ENCODE measurements at places on chromosomes 7 and 10.

DNA sequence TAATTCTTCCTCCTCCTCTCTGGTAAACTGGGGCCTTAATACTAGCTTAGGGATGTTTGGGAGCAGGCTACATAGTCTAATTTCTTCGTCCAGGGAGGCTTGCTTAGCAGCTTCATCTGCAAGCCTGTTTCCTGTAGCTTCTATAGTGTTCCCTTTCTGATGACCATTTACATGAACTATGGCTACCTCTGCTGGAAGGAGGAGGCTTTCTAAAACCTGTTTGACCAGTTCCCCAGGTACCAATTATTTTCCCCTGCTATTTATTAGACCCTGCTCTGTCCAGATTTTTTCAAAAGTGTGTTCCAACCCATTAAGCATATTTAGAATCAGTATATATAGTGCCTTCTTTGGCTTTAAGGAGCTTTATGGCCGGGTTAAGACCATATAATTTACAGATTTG lies 38.8 kb upstream of the DNAH11 start:
- no peak for DNase-seq

DNA sequence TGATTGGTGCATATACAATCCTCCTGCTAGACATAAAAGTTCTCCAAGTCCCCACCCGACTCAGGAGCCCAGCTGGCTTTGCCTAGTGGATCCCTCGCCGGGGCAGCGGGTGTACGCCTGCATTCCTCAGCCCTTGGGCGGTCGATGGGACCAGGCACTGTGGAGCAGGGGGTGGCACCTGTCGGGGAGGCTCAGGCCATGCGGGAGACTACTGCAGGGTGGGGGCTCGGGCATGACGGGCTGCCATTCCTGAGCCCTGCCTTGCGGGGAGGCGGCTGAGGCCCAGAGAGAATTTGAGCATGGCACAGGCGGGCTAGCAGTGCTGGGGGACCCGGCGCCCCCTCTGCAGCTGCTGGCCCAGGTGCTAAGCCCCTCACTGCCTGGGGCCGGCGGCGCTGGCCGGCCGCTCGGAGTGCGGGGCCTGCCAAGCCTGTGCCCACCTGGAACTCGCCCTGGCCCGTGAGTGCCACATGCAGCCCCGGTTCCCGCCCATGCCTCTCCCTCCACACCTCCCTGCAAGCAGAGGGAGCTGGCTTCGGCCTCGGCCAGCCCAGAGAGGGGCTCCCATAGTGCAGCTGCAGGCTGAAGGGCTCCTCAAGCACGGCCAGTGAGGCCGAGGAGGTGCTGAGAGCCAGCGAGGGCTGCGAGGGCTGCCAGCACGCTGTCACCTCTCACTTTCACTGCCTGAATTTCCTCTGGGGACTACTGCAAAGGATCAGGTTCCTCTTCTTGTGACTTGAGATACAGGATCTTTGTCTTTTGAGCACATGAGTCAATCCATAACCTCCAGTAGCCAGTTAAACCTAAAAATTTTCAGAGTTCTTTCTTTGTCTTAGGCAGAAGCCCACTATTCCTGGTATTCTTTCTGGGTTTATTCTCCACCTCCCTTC lies 25.1 kb upstream of the ELOVL3 start:
- no peak for DNase-seq

DNA sequence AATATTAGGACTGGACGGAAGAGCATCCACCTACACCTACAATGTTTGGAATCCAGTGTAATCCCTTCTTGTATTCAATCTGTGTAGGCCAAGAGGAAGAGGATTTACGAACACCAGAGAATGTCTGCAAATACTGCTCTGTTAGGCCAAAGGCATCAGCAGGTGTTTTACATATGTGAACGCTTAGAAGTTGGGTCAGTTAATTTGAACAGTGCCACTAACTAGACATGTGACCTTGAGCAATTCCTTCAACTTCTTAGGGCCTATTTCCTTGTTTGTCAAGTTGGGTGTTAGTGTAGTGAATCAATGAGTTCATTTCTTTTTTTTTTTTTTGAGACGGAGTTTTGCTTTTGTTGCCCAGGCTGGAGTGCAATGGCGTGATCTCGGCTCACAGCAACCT lies 35.4 kb downstream of the MYPN start:
- DNase-seq = no peak

DNA sequence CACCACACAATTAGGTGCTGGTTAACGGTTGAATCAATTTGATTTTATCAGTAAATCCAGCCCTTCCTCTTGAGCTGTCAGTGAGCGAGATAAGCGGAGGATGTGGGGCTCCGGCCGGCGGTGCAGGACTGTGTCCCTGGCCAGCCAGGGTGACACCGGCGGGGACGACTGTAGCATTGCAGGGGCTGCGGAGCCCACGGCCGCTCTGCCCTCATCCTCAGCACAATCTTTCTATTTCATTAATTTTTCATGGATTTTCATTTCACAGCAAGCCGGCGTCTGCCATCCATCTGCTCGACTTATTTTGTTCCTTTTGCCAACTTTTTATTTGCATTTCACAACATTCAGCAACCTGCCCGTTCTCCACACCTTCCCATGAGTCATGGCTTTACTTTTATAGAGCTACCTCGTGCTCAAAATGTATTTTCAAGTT lies 4.7 kb downstream of the ADARB2 start:
- no peak for DNase-seq

- no peak for DNase-seq
These were observed 6.4 kb downstream of the CDCA7L start for GRCh38 chr7:21939136-21939857.

DNA sequence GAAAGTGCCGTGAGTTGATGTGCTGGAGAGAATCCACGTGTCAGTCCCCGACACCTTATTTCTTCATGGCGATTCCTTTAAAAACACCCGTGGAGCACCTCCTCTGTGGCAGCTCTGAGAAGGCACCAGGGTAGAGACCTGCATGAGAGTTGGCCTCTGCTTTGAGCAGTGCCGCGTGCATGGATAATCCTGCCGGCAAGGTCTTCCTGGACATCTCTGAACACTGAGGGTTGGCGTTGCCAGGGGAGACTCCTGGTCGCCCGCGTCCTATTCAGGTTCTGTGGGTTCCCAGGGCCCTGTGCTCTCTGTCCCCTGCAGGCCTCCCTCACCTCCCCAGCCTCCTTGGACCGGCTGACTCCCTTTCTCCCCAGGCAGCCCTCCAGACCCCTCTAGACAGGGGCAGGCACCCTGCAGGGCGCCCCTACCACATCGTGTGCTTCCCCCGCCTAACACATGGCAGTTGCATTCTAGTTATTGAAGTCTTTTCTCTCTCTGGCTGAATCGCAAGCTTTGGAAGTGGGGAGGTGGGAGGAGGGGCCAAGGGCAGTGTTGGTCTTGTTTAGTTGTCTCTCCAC lies 95.6 kb downstream of the MKI67 start:
- DNase-seq = no peak

- no peak for DNase-seq
These were observed 67.6 kb upstream of the CAV2 start for GRCh38 chr7:116431787-116432526.

- DNase-seq = no peak
These were observed 66.8 kb downstream of the NRP1 start for GRCh38 chr10:33267708-33268107.

GRCh38 chr7:141234335-141235105 lies 160.7 kb downstream of the TMEM178B start:
- no peak for DNase-seq

GRCh38 chr7:81902536-81902935 lies 132.7 kb upstream of the HGF start:
- no peak for DNase-seq

DNA sequence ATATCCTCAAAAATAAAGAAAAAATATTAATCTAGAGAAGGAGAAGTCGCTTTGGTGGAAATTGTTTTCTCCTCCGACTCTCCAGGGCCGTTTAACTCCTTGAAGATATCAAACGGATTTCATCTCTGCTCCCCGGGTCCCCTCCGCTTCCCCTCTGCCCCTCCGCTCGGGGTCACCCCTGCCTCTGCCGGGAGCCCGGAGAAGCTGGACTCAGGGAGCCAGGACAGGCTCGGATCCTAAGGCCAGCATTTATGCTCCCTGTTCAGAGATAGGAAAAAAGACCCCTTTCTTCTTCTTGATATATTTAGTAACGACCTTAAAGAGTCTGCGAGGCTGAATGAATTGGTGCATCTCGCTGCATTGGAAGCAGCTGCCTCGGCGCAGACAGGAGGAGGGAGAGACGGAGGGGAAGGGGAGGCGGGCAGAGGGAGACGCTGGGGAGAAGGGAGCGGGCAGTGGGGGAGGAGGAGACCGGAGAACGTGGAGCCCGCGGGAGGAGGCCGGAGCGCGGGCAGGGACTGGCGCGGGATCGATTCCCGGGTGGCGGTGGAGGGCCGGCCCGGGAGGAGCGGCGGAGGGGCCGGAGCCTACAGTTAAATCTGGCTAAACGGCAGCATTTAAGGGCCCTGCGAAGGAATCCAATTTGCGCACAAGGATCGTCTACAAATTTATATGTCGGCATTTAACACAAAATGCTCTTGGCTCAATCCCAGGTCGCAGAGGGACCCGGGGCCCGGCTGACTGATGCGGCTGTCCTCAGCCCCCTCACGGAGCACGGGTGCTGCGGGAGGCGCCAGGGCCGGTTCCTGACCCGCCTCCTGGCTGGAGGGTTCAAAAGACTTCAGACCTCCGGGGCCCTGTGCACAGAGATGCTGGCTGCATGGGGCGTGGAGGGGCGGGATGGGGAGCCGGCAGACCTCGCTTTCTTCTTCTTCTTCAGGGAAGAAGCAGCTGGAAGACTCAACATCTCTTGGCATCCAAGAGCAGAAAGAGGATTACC lies 55.6 kb downstream of the CRTAC1 start:
- DNase-seq = no peak

GRCh38 chr10:132065491-132066105 lies at the start of gene JAKMIP3:
Gene JAKMIP3, plus strand, starts transcription at chr10:132065946. Its CDS starts 38,863 bp downstream, at chr10:132104809.
- DNase-seq = peak; percentile 59

DNA sequence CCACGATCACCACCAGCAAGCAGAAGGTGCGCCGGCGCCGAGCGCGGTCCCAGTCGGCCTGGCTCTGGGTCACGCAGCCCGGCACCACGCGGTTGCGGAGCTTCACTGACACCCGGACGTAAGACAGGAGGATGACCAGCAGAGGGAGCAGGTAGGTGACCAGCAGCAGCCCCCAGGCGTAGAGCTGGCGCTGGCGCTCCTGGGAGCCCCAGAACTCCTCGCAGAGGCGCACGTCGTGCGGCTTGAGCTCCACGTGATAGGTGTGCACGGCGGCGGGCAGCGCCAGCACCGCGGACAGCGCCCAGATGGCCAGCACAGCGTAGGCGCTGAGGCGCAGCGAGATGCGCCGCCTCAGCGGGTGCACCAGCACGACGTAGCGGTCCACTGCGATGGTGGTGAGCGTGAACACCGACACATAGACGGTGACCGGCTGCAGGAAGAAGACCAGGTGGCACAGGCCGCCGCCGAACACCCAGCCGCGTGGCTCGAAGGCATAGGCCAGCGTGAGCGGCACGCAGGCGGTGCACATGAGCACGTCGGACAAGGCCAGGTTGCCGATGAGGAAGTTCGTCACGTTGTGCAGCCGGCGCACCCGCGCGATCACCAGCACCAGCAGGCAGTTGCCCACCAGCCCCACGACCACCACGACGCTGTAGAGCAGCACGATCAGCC lies 920 bp downstream of the PRLHR start:
- no peak for DNase-seq

DNA sequence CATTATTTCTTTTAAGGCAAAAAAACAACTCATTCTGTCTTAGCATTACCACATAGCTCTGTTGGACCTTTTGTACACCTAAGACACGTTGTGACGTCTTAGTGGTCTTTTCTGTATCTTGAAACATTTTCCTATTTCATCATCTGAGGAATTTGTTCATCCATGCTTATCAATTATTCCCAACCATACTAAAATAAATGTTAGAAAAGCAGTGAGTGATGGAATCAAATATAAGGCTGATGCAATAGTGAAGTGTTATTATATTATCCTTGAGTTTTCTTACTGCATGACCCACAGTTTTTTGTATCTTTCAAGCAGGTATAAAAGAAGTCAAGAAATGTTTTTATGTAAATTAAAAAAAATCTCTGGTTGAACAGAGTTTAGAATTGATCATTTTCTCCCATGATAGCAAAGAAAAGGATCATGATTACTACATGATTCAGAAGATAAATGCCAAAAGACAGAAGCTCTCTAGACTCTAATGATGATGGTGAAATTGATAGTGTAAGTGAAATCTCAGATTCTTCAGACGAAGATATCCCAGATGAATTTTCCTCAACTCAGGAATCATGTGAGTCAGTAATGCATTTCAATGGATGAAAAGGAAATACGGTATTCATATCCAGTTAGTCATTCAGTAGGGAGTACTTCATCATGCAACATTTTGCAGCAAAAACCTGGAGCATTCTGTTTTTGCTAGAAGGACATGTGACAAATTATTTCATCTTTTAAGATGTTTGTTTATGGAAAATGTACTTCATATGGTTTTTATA lies 51.4 kb downstream of the CELF2 start:
- no peak for DNase-seq

DNA sequence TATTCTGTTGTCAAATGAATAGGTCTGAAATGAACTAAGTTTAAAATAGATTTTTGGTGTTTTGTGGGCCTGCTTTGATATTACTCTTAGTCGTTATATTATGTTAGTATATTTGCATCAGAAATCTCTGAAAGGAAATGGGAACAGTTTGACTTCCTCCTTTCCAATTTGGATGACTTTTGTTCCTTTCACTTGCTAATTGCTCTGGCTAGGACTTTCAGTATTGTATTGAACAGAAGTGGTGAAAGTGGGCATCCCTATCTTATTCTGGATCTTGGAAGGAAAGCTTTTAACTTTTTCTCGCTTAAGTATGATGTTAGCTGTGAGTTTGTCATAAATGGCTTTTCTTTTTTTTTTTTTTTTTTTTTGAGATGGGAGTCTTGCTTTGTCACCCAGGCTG lies 273.6 kb upstream of the DKK1 start:
- no peak for DNase-seq

GRCh38 chr7:27103489-27104226 lies 1.2 kb upstream of the HOXA2 start:
- no peak for DNase-seq

GRCh38 chr10:58064714-58065528 lies 202.8 kb downstream of the IPMK start:
- DNase-seq = no peak

DNA sequence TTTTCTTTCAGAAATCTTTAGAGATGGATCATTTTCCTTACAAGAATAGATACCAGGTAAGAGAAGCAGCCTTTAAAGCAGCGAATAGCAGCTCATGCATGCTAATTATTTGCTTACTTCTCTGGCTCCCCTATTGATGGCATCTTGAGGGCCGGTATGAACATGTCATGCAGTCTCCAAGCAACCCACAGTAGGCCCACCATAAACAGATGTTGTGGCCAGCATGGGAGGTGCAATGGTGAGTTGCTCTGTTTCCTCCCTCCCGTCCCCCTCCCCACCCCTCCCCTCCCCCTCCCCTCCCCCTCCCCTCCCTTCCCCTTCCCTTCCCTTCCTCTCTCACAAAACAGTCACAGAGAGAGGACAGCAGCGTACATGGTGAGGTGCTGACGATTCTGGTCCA lies 9.7 kb upstream of the ZNF273 start:
- no peak for DNase-seq

- no peak for DNase-seq
These were observed 64.4 kb downstream of the RAB18 start for GRCh38 chr10:27568196-27569175.
